Osteoblast (primary cell): ENCODE measurements at places on chromosomes 1 and 21.

DNA sequence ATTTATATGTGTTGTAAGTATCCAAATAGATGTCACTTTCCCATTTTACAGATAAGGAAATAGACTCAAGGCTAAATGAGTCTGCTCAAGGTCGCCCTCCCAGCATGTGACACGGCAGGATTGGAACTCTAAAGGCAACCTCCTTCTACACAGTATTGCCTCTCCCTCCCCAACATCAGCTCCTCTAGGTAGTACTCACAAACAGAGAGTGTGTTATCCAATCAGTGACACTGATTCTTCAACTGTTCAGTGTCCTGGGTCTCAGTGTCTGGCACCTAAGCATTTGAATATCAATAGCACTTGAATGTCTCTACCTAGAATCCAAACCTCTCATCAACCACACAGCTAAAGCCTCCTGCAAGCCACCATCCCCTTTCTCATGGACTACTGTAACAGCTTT, 87.1 kb downstream of the DAB1 start:
- H3K36me3 ChIP-seq = no peaks in the 10 kb centered on the region
- H3K27me3 ChIP-seq = no peaks in the 10 kb centered on the region
- DNase-seq = no peak
- H3K4me1 ChIP-seq = no peaks in the 10 kb centered on the region
- no peak overlapping the region for H3K27ac ChIP-seq

DNA sequence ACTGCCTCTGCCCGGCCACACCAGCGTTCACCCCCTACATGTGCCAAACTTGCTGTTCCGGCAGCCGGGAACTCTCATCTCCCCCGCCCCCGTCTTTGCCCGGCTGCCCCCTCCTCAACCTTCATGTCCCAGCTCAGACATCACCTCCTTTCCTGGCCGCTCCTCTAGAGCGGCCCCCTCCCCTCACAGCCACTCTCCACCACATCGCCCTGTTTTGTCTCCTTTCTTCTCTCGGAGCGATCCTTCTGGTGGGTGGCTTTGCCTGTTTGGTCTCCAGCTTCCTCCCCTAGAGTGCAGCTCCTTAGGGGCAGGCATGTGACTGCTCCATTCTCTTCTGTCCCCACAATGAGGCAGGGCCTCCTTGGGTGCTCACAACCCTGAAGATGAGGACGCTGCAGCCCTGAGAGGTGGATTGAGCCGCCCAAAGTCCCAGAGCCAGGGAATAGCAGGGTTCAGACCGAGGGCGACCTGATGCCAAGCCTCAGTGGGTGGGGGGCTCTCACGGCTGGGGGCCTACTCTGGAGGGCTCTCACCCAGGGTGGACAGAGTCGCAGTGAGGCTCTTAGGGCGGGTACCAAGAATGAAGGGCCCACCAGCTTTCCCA, 44.9 kb upstream of the ECE1 start:
- H3K4me3 ChIP-seq = peak overlapping the region; percentile 66
- peak; percentile 15 for DNase-seq
- peak overlapping the region; percentile 85 for H3K27ac ChIP-seq
- H3K4me1 ChIP-seq = peaks cover 40% of the 10 kb centered on the region
- H3K36me3 ChIP-seq = no peaks in the 10 kb centered on the region

DNA sequence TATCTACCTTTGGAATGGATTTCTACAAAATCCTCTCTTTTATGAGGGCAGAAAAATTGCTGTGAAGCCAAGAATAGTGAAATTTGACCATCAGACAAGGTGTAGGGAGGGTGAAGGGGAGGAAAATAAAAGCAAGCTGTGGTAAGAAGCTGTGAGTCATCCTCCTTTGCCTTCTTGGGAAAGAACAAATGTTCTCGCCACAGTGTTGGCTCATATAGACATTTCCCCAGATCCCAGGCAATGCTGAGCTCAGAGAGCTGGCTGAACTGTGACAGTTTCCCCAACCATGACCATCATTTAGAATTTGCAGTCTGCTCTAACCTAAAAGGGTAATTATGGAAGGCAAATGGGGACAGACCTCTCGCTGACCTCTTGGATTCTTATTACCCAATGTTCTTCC, 235.4 kb downstream of the PBX1 start:
- H3K4me1 ChIP-seq = peaks cover 7% of the 10 kb centered on the region
- H3K27ac ChIP-seq = no peak overlapping the region
- H3K27me3 ChIP-seq = no peaks in the 10 kb centered on the region
- no peaks in the 10 kb centered on the region for H3K36me3 ChIP-seq

DNA sequence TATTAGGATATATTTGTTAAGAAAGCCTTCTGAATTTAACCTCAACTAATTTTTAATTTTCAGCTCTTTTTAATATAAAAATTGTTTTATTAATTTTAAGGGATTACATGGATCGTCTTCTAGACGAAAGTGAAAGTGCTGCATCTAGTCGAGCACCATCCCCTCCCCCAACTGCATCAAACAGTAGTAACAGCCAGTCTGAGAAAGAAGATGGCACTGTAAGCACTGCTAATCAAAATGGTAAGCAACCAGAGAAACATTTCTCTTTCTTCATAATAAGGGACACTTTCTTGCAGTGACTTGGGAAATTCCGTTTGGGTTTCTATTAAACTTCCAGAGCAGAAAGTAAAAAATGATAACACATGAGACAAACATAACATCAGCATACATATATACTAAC, 56.9 kb downstream of the MIER1 start:
- no peak for DNase-seq
- no peaks in the 10 kb centered on the region for H3K27me3 ChIP-seq
- H3K27ac ChIP-seq = peak overlapping the region; percentile 72
- H3K4me1 ChIP-seq = peaks cover 10% of the 10 kb centered on the region

DNA sequence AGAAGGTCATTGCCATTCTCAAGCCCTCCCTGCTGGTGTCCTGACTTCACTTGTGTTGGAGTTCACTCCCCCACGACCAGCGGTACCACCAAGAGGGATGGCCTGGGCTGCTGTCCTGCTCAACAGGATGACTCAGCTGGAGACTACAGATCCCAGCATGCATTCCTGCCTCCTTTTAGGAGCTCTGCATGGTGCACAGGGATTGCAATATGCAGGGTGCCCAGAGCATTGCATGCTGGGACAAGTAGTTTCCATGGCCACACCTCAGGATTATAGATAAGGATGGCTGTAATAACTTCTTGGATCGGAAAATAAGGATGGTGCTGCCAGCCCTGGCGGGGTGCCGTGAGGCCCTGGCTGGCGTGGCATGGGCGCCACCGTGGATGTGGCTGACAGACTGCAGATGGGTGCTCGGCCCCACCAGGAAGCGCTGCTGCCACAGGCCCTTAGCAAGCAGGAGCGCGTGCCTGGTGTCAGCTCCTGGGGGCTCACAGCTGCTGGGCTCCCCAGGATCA, 150.0 kb downstream of the CASZ1 start:
- peaks cover 2% of the 10 kb centered on the region for H3K27me3 ChIP-seq
- no peak overlapping the region for H3K27ac ChIP-seq
- H3K4me1 ChIP-seq = peaks cover 5% of the 10 kb centered on the region
